GM10248 (cell line): ENCODE measurements at places on chromosomes 3 and 15.

GRCh38 chr3:106616556-106616955 lies 747.7 kb upstream of the CBLB start:
- DNase-seq: no peak

- DNase-seq: no peak
Observed at GRCh38 chr15:51155016-51155580, 60.4 kb upstream of the TNFAIP8L3 start.

DNA sequence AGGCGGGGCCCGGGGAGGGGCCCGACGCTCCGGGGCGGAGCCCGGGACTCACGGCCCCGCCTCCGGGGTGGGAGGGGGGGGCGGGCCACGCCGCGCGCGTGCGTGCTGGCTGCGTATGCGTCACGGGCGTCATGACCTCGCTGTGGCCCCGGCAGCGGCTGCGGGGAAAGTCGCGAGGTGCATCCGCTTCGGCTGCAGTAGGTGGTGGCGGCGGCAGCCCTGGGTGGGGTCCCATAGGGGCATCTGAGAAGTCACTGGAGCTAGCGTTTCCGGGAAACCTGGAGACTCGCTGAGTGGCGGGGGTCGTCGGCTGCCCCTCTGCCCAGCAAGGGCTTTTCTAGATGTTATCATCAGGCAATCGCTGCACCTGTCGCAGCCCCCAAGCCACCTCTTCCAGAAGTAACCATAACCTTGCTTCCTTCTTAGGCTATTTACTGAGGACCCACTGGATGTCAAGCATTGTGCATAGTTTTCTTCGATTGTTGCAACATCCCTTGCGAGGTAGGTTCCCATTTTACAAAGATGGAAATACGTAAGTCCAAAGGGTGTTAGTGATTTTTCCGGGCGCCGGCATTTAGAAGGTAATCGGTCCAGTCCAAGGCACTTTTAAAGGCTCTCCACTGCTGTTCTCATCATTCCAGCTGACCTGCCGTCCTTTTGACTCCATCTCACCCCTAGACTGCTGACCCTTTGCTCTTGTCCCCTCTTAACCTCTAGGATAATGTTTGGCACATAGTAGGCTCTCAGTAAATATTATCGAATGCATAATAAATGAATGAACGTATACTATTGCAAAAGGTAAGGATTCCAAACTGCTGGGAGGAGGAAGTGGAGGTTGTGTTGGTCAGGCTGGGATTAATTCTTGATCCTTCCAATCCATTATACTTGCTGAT lies at the start of gene GDPGP1:
GDPGP1 (plus strand) TSS at position 114 of the 893 bp plus-strand sequence. CDS start 6,700 bp downstream, outside the sequence.
- DNase-seq: no peak

DNA sequence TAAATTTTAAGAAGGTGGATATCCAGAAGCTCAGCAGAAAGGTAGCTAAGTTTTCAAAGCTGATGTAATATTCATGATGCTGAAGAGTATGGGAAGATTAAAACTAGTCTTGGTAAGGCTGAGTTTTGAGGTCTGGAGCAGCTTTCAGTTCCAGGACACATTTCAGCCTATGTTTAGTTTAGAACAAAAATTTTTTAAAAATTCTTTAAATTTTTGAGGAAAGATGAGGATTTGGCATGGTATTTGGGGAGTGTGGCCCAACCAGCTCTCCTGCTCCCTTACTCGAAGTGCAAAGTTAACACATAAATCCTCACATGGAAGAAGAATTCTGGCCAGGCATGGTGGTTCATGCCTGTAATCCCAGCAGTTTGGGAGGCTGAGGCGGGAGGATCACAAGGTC lies 1039.1 kb downstream of the NAALADL2 start:
- no peak for DNase-seq

DNA sequence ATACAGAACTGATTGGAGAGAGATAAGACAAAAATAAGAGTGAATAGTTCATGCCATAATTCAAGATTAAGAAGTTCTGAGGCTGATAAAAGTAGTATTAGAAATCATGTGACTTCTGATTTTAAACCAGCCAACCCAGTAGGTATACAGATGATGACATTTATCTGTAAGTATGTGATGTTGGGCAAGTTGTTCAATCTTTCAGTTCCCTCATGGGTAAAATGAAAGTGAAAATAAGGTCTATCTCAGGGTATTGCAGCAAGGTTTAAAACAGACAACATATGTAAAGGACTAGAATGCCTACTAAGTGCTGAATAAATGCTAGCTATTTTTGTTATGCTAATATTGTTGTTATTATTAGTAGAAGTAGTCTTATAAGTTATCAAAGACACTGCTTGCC lies 1055.7 kb downstream of the NAALADL2 start:
- DNase-seq: no peak

- DNase-seq: peak; percentile 5
Observed at GRCh38 chr15:76011627-76012551, at the start of gene NRG4. TSS of gene NRG4 (minus strand) at chr15:76012424. CDS start at chr15:76011230, 1,194 bp downstream.

- DNase-seq: no peak
Observed at GRCh38 chr3:89303701-89304100, 196.3 kb downstream of the EPHA3 start.

- DNase-seq: no peak
Observed at GRCh38 chr3:187621881-187622280, 48.3 kb downstream of the SST start.

GRCh38 chr15:39613271-39613670 lies 32.4 kb downstream of the THBS1 start:
- no peak for DNase-seq

GRCh38 chr3:118213892-118214291 lies 820.8 kb downstream of the IGSF11 start:
- DNase-seq: no peak

GRCh38 chr3:127258733-127259132 lies 29.1 kb downstream of the PRR20G start:
- DNase-seq: no peak

- no peak for DNase-seq
Observed at GRCh38 chr3:155243512-155243921, 50.0 kb downstream of the STRIT1 start.

- no peak for DNase-seq
Observed at GRCh38 chr3:5045961-5046360, 66.7 kb downstream of the BHLHE40 start.

DNA sequence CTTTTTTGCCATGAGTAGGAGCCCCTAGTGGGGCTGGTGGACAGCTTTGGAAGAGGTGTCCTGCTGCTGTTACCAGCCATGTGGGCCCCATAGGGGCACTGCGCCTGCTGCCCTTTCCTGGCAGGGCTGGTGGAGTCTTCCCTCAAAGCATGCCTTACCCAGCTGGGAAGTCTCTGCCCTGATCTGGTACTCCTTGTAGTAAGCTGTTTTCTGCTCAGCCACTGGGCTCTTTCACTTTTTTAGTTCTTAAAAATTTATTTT lies 26.2 kb downstream of the HMCES start:
- no peak for DNase-seq

GRCh38 chr3:11919390-11919789 lies 72.7 kb upstream of the TAMM41 start:
- DNase-seq: no peak

DNA sequence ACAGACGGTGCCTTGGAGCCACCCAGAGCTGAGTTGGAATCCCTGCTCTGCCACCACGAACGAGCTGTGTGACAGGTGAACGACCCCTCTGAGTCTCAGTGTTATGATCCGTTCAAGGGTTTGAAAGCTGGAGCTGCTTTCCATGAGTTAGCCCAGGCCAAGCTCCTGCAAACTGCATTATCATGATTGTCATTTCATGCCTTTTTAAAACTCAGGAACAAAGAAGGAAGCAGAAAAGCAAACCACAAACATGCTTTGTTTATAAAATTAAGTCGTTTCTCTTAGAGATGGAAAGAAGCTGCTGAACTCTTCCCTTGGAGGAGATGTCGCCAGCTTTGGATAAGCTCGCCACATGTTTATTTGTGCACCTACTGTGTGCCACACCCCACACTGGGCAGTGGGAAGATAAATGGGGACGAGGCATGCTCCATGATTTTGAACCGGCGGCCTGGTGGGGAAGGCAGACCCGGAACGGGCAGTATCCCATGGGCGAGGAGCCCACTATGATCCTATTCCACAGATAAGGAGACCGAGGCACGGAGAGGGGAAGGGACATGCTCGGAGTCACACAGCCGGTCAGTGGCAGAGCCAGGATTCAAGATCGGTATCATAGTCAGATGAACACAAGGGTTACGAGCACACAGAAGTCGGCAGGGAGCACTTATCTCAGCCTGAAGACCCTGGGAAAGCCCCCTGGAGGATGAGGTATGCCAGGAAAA lies 15.9 kb downstream of the HRH1 start:
- DNase-seq: no peak

GRCh38 chr3:100912976-100913545 lies 80.2 kb downstream of the ABI3BP start:
- DNase-seq: no peak

- DNase-seq: no peak
Observed at GRCh38 chr3:143221446-143221845, 101.9 kb downstream of the CHST2 start.

DNA sequence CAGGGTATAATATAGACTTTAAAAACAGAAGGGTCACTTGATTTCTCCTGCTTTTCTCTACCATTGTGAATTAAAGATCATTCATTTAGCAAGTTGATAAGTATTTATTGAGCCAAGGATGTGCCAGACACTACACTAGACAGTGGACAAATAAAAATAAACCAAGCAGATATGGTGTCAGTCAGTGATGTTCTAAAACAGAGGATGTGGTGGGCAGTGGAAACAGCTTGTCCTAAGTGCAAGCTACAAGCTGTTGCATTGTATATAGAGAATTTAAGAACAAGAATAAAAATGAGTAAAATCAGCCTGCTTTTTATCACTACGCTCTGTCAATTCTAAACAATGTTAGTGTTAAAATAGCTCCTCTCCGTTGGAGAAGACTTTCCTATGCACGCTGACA lies 637.3 kb upstream of the GRM7 start:
- no peak for DNase-seq

DNA sequence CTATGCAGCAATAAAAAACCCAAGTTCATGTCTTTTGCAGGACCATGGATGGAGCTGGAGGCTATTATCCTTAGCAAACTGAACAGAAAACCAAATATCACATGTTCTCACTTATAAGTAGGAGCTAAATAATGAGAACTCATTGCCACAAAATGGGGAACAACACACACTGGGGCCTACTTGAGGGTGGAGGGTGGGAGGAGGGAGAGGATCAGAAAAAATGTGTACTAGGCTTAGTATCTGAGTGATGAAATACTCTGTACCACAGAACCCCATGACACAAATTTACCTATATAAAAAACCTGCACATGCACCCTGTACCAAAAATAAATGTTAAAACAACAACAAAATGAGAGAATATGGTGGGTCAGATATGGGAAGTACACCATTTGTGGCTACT lies 49.6 kb upstream of the AADACL2 start:
- no peak for DNase-seq

GRCh38 chr15:63071288-63071909 lies 28.9 kb downstream of the TPM1 start:
- DNase-seq: no peak

DNA sequence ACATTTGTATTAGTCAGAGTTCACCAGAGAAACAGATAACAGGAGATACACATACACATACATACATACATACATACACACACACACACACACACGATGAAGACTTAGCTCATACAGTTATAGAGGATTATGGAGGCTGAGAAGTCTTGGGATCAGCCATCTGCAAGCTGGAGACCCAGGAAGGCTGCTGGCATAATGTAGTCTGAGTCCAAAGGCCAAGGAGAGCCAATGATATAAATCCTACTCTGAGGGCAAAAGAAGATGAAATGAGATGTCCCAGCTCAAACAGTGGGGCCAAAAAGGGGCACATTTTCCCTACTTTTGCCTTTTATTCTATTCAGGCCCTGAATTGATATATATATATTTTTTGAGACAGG lies 6.4 kb upstream of the TTC14 start:
- no peak for DNase-seq

DNA sequence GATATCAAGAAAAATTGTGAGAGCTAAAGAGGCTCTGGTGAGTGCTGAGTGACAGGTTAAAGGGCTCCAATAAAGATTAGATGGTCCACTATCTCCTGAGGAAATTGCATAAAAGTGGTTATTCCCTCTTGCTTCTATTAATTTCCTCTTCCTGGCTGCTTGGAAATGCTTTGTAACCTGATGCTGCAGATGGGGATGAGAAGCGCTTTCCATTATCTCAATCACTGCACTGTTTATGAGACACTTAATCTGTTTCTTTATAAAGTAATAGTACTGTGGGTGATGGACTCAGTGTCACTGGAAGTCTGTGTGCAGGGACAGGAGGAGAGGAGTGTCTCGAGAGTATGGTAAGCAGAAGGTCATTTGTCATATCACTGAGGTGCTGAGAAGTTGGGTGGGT lies 305.3 kb downstream of the EPHB1 start:
- no peak for DNase-seq

DNA sequence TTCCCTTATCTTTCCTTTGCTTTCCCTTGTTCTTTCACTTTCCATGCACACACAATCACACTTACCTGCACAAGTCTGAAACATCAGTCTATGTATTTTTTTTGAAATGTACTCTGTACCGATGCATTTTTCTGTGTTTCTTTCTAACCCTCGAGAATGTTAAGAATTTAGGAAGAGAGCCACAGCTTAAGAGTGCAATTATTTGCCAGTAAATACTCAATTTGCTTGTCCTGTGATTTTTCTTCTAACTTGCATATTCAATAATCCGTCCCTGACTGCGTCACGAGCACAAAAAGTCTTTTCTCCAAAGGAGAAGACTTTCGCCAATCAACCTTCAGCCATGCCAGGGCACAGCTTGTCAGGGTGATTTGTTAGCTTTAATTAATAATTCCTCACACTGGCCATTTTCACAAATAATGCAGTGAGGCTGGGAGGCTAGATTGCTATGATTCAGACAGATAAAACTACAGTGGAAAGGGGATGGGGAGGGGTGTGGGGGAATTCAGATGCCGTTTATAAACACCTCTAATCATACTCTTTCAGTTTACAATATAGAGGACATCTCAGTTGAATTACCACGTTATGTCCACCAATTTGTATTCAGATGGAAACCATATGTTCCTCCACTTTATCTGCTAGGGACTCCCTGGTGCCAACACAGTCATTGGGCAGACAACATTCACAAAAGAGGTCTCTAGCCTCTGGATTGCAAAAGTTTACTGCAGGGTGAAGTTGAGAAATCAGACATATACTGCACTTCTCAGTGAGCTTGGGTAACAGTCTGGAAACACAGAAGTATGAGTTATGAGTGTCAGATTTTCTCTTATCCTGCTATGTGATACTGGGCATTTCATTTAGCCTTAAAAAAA lies 388.0 kb downstream of the ZBTB20 start:
- DNase-seq: no peak

DNA sequence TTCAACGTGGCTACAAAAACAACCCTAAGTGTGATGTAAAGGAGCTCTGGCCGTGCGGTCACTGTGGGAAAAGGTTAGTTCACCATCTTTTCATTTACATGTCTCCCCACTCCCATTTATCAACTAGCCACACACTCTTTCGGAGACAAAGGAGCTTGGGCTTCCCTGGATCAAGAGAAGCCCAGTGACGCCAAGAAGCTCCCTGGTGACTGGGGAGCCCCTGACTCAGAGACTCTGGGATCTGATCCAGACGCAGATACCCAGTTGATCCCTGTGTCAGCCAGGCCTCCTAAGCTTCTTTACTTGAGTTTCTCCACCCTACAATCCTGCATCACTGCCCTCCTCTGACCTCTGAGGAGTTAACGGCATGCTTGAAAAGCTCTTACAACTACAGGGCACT lies 43.9 kb downstream of the HEG1 start:
- no peak for DNase-seq

GRCh38 chr3:33019981-33020380 lies 68.5 kb downstream of the CCR4 start:
- no peak for DNase-seq

- no peak for DNase-seq
Observed at GRCh38 chr3:71917545-71917944, 132.6 kb upstream of the PROK2 start.
